ENCODE measurements at places on chromosomes 3 and 15. TPM values are rescaled to one million over a fixed set of nuclear protein-coding genes. Genes with fewer than 3 reads are reported as not detected.
A peak's percentile ranks its signal among the peaks of the same experiment; 100 is the strongest.

C3orf62 gene
- 0.83 TPM for total RNA-seq

UBE2Q2 gene
- 44.2 TPM for total RNA-seq

SH3GL3 gene
- not detected for total RNA-seq

IL17RE gene
- 1.1 TPM for total RNA-seq

SLCO3A1 gene
- 2.2 TPM for total RNA-seq

KNL1 gene
- 32.5 TPM for total RNA-seq

C3orf38 gene
- total RNA-seq = 16.7 TPM

KLF15 gene
- total RNA-seq = 0.18 TPM

KLHL40 gene
- total RNA-seq = not detected

SCG3 gene
- total RNA-seq = not detected

GRCh38 chr15:61906961-61907752 is 153.1 kb downstream of the VPS13C start:
- DNase-seq = peak; percentile 1

DNA sequence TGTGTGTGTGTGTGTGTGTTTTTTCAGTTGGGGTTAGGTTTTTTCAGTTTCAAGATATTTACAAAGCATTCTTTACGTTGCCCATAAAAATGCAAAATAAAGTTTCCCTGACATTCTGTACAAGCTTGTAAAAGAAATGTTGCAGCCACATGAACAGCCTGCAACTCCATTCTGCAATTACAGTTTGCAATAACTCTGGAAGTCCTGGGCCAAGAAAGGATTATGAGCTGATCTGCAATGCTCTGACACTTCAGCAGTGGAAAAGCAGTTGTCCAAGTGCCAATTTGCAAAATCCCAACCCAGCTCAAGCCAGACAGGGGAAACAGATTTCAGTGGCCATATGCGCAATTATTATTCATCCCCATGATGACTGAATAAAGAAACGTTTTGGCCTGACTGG is 322.1 kb downstream of the MEX3B start:
- no peak for DNase-seq

- DNase-seq = no peak
Measured at GRCh38 chr3:50472958-50473357, 30.5 kb downstream of the CACNA2D2 start.

- DNase-seq = no peak
Measured at GRCh38 chr3:50912746-50913145, 238.0 kb downstream of the DOCK3 start.

DNA sequence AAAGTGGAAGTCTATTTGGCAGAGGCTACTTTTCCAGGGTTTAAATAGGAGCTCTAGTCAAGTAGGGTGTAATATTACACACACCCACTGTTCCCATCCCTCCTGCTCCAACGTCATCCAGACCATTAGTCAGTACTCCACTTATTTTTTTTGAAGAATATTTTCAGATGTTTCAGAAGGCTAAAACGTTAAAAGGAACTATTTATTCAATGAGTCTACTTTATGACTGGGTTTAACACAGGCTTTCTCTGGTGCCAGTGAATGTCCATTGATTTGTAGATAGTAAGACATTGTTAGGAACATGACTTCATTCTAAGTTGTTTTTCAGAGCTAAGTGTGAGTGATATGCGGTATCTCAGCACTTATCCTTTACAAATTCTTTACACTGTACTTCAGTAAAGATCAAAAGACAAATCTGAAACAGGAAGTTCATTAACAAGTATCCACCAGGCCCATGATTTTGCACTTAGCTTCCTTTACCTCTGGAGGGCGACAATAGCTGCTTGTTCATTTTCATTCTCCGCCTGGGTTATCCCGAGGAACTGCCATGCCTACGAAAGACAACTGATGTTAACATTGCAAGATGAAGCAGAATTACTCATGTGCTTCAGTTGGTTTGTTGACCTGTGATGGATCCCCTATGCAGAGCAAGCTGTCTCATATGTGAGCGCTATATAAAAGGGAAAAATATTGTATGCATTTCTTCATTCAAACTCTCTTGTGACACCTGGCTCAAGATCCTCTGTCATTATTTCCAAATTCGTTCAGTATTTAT is 158.7 kb downstream of the USP13 start:
- peak; percentile 93 for DNase-seq

GRCh38 chr3:78867409-78868372 is 900.1 kb downstream of the ROBO1 start:
- peak; percentile 73 for DNase-seq

DNA sequence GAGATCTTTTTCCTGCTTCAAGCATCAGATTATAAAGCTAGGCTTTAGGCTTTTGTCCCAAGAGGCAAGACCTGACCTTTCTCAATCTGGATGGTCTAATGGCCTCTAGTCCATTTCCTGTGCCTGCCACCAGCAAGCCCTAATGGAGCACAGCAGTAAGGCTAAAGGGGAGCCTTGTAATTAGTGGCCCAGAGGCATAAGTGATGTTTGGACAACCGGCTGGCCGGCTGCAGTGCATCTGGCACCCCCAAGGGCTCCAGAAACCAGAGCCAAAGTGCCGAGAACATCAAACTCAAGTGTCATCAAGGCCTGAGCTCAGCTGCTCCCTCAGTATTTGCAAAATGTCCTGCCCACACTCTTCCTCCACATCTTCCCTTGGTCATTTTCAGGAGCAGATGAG is 31.9 kb upstream of the RTP4 start:
- no peak for DNase-seq

- no peak for DNase-seq
Measured at GRCh38 chr15:23629234-23629805, 18.3 kb downstream of the MAGEL2 start.

DNA sequence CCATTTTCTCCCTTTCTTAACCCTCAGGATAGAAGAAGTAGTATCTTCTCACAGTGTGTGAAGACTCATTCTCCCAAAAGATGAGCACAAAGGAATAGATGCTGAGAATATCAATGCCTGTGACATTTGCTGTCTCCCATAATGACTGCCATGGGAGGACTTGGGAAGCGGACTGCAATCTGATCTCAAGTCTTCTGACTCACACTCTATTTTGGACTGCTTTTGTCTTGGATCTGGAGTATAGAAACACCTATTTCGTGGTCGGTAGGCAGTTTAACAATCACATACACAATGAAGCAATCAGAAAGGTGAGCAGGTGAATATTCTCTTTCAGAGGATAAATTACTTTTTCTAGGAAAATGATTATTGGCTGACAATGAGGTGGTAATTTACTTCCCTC is 852.0 kb downstream of the FHIT start:
- no peak for DNase-seq

DNA sequence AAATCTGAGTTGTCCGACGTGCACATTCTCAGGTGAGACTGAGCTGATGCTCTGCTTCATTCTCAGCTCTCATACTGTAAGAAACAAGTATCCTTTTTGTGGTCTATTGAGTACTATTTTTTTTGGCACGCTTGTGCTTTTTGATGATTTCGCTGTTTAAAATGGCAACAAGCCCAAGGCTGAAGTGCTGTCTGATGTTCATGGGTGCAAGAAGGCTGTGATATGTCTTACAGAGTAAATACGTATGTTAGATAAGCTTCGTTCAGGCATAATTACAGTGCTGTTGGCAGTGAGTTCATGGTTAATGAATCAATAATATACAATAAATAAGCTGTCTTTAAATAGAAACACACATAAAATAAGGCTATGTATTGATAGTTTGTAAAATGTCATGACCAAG is 27.2 kb downstream of the AQR start:
- DNase-seq = peak; percentile 84

DNA sequence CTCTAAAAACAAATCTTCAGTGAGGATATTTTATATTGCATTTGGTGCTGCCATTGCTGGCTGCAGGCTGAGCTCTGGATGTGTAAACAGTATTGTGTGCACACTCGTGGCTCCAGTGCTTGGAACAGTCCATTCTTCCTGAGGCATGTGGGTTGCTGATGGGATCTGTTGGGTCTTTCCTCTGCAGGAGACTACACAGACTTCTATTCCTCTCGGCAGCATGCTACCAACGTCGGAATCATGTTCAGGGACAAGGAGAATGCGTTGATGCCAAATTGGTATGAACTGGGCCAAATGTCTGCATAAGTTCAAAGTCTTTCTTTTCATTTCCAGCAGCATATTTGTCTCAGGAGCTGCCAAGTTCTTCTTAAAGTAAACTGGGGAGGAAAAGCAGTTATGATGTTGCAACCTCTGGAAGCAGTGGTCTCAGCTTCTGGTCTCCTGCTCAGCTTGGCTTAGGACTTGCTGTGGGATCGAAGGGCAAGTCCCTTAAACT is 9.3 kb downstream of the FAH start:
- peak; percentile 45 for DNase-seq

DNA sequence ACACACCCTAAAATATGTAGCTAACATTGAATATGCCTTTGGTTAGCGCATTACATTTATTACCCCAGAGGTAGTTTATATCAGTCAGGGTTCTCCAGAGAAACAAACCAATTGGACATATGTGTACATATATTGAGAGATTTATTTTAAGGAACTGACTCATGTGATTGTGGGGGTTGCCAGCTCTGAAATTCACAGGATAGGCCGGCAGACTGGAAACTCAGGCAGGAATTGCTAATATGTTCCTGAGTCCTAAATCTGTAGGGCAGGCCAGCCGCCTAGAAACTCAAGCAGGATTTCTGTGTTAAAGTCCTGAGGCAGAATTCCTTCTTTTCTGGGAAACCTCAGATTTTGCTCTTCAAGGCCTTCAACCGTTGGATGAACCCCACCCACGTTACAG is 189.7 kb downstream of the CDIN1 start:
- DNase-seq = peak; percentile 84

DNA sequence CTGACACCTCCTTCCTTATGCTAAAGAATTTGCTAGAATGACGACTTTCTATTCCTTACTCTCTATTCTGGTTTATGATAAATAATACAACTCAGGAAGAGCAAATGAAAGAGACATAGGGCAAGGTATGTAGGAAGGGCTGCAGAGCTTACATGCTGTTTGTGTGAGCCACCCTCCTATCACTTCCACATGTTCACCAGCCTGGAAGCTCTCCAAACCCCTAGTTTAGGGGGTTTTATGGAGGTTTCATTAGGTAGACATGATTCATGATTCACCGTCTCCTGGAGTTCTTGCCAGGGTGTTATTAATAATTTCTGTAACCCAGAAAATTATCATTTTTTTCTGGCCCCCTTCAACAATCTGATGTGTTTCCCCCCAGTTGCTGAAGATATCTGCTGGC is 172.1 kb upstream of the COL8A1 start:
- DNase-seq = peak; percentile 15

DNA sequence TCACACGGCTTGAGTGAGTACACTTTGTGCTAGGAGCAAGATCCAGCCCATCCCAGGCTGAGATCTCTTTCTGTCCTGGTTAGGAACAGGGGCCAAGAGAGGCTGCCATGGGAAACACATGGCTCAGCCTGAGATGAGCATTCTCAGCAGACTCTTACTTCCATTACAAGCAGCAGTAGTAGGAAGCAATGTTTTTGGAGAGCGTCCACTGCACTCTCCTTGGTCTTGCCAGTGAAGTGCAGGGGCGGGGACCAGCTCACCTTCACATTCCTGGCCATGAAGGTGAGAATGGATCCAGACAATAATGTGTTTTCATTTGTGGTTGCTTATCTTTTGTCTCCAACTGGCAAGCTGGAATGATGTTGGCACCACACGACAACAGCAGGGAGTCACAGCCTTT is 24.7 kb downstream of the ZNF80 start:
- no peak for DNase-seq

DNA sequence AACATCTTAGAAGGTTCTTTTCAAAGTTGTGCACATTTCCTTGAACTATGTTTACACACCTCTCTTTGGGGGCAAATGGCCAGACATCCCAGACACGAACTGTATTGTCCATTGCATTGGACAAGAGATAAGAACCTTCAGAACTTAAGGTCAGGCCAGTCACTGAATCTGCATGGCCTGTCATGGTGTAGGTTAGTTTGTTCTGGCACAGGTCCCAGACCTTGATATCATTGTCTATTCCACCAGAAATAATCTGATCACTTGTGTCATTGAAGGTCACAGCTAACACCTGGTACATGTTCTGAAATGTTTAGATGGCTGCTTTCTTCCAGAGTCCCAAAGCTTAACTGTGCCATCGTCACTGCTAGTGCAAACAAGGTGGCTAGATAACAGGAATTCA is 55.7 kb downstream of the KCNAB1 start:
- DNase-seq = no peak

DNA sequence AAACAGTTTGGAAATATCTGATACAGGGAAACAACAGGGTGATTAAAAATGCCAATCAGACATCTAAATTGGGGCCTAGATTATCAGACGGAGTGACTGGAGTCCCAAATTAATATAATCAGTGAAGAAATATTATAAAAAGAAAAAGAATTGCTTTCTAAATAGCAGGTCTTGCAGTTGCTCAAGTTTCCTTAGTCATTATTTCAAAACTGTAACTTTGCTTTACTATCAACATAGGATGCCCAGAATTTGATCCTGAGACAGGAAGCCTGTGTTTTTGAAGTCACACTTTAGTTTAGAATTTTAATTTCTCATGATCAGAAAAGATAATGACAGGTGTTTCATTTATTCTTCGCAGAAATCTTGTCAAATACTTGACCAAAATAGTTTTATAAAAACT is 105.9 kb downstream of the IL1RAP start:
- no peak for DNase-seq

DNA sequence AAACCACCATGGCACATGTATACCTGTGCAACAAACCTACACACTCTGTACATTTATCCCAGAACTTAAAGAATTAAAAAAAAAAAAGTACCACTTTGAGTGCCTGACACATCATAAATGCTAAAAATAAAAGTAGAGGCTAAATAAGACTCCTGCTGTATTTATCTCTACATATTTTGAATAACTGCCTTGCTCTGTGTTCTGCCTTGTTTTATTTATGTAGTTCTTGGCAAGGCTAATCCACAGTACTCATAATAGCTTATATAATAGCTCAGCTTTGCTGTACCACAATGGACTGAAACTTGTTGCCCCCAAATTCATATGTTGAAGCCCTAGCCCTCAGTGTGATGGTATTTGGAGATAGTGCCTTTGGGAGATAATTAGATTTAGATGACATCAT is 95.4 kb upstream of the ADAMTS9 start:
- no peak for DNase-seq

GRCh38 chr3:32257042-32257441 is 18.6 kb downstream of the CMTM8 start:
- no peak for DNase-seq

- no peak for DNase-seq
Measured at GRCh38 chr15:82624008-82624407, 23.2 kb downstream of the CPEB1 start.

DNA sequence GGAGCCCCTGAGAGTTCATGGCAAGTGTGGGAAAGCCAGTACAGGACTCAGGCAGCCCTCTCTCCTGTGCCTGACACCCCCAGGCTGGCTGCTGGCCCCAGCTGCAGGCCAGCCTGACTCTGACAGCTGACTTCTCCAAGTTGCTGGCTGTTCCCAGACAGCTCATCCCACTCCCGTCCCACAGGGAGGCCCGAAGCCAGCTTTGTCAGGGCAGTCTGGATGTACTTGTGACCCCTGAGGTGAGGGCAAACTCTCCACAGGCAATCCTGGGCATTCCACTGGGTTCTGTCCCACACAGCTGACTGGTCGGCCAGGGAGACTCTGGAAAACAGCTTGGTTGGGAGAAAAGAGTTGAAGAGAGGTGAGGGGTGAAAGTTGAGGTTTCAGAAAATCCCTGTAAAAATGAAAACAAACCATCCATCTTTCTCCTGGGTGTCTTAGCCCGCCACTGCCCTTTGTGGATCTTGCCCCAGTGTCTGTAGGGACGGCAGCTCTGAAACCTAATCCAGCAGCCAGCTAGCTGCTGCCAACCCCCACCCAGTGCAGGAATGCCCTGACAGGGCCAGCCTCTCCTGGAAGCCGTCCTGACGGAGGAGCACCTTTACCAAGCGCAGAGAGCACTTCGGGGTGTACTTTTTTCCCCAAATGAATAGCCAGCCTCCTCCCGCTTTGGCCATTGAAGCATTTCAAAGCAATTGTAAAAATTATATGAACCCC is 87.9 kb downstream of the DNAJB8 start:
- DNase-seq = peak; percentile 85

- no peak for DNase-seq
Measured at GRCh38 chr3:77147836-77148578, 108.1 kb downstream of the ROBO2 start.
